GM18507 (cell line): ENCODE measurements at places on chromosomes 5 and 9.
A peak's percentile ranks its signal among the peaks of the same experiment; 100 is the strongest.

DNA sequence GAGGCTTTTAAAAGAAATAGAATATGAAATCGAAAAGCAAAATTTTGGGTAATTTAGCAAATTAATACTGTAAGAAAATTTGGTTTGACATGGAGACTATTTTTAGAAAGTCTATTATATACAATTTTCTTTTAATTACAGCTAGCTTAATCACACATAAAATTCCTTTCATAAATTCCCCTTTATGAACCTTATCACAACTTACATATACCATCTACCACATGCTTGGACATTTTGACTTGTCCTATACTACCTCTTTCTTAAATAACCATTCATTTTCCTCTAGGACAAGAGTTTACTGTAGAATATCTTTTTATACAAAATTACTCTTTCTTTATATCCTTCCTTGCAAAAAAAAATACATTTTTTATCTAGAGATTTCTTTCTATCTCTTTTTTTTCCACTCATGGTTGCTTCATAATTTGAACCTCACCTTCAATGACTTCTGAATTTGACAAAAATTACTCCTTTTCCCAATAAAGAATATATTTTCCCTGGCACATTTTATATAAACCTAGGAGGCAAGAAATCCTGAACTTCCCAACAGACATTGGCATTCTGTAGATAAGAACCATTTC, 34.0 kb upstream of the SYK start:
- DNase-seq, result no peak

GRCh38 chr9:22065431-22066200, 56.5 kb upstream of the CDKN2B start:
- DNase-seq, result no peak

- no peak for DNase-seq
Observed at GRCh38 chr5:160133071-160133917, 14.0 kb upstream of the PWWP2A start.

DNA sequence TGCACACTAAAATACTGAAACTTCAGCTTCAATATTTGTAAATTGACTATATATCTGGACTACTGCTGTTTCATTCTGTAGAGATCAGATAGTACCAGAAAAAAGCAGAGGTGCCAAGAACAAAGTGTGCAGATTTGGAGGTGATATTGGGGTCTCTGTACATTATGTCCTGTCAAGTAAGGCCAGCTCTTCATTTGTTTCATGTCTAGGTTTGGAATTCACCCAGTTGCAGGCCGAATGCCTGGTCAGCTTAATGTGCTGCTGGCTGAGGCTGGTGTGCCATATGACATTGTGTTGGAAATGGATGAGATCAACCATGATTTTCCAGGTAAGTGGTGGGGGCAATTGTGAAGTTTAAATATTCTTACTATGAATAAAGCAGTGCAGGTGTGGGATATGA, 96.9 kb downstream of the NNT start:
- DNase-seq, result no peak

DNA sequence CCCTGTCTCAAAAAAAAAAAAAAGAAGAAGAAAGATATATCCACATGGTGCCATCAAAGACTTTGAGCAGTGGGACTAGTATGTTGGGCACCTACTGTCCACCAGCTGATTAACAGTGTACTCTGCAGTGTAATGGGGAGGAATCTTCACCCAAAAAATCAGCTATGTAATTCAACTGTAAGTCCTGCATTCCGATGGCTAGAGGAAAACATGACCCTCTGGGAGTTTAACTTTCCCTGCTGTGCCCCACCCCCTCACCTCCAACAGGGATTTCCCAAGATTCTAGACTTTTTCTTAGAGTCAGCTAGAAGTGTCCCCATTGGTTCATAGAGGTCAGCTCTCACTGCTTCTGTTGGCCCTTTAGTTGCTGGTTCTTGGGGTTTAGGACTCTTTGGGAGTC, 221.2 kb upstream of the CLINT1 start:
- no peak for DNase-seq

DNA sequence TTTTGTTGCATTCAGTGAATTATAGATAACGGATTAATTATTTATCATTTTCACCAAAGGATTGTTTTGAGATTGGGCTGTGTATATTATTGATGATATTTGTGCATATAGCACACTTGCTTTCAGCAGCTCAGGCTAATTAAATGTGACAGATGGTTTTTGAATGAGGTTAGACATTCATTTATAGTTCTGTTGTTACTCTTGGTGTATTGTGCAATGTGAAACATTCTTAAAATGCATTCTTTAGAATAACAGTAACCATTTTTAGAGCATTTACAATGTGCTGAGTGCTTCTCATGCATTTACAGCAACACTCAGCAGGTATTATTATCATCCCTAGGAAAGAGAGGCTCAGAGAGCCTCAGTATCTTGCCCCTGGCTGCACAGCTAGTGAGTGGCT, 23.8 kb downstream of the NANS start:
- DNase-seq, result no peak

- DNase-seq, result no peak
Observed at GRCh38 chr5:111929867-111930266, 172.9 kb upstream of the NREP start.

DNA sequence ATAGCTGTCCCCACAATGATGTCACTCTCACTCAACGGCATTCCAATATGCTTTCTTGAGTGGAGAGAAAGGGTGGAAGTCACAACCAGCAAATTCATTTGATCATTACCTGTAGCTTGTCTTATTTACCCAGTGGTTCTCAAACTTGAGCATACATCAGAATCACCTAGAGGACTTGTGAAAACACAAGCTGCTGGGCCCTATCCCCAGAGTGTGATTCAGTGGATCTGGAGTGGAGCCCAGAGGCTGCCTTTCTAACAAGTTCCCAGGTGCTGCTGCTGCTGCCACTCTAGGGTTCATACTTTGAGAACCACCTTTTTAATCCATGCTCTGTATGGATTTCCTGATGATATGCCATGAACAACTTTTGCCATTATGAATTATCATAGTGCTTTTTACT, 94.7 kb downstream of the KLHL3 start:
- DNase-seq, result no peak

DNA sequence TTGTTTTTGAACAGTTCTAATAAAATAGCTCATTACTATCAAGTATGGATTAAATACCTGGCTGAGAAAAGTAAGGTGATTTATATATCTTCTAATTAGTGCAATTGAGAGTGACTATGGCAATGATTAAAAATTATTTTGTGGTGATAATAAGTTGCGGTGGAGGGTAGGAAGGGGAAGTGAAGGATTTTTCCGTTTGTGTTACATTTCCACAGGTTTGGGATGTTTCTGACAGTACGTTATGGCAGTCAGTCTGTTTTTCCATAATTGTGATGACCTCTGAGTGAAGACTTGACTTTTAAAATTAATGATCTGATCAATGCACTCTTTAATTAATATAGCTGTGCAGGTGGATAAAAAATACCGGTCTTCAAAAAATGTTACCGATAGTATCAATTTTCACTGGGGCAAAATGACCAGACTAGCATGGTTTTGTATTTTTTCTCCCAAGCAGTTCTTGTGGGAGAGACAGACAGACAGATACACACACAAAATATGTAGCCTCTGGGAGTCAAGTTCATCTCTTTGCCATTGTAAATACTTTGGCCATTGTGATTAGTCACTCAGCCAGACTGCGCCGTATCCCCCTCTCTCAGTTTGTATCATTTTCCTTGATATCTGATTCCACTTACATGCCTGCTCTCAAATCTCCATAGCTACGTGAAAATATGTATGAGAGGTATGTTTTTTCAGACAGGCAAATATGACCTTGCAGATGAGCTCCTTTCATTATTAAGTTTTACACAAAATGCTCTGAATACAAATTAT, 60.2 kb downstream of the ARHGAP26 start:
- no peak for DNase-seq

DNA sequence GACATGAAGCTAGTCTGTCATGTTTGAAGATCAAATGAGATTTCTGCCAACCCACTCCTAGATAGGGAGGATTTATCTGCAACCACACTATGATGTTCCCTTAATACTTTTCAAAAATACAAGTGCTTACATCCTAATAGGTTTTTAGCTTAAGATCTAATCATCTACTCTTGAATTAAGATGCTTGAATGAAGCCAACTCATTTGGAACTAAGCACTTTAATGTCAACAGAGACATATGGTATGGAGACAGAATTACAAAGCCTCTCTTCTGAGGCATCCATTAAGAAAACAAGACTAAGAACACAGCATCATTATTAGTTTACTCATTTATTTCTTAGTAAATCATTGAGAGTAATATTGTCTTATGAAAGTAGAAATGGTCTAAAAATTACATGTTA, 139.3 kb upstream of the NFIB start:
- no peak for DNase-seq

GRCh38 chr5:66620711-66621110, 24.5 kb downstream of the MAST4 start:
- no peak for DNase-seq

DNA sequence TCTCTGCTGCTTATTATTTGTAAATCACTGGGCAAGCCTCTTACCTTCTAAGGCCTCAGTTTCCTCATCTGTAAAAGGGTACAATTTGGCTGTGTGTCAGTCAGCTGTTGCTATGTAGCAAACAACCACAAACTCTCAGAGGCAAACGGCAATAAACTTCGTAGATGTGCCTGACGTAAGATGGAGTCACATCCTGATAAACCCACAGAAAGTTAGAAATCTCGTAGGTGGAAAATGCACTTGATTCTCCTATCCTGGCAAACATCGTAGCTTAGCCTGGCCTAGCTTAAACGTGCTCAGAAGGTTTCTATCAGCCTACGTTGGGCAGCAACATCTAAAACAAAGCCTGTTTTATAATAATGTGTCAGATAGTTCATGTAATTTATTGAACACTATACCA, 35.0 kb upstream of the UNC5A start:
- no peak for DNase-seq

GRCh38 chr9:121331992-121332685, 37.9 kb downstream of the STOM start:
- no peak for DNase-seq

DNA sequence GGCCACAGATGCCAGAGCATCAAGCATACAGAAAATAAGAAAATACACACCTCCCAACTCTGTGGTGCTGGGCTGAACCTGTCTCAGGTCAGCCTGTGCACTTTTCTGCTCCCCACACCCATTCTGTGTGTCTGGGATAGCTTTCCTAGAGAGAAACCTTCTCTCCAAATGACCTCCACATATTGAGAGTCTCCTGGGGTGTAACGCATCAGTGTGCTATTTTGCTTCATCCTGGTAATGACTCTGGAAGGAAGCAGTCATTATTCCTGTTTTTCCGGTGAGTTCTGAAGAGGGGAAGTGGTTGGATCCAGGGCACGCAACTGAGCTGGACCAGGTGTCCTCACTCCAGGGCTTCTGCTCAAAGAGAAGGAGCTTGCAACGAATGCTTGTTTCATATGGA, 73.2 kb upstream of the SH3PXD2B start:
- no peak for DNase-seq

- DNase-seq, result no peak
Observed at GRCh38 chr5:170756691-170757090, 26.8 kb upstream of the GABRP start.

- peak; percentile 50 for DNase-seq
Observed at GRCh38 chr5:68070591-68071281, 144.8 kb upstream of the PIK3R1 start.

- no peak for DNase-seq
Observed at GRCh38 chr9:20754556-20754955, 70.5 kb downstream of the FOCAD start.

GRCh38 chr5:113487781-113488644, at the start of gene MCC:
MCC (minus strand) TSS chr5:113488453.
- no peak for DNase-seq

- DNase-seq, result no peak
Observed at GRCh38 chr5:81925981-81926380, 45.8 kb upstream of the ATG10 start.

DNA sequence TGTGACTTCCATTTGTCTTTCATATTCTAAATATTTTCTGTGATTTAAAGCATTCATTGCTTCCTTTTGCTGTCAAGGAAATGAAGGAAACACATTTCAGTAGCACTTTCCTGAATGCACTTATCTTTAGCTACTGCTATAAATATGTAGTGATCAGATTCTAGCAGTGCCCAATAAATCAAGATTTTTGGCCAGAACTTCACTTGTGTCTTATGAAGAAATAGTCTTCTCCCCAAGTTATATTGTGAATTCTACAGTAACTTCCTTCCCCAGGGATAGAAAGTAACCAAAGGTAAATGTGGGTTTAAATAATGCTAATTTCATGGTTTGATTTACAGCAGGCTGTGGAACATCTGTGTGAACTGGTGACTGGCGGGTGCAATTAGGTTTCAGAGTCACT, 77.9 kb downstream of the DMRT2 start:
- DNase-seq, result no peak

GRCh38 chr9:28439688-28440087, 866.4 kb upstream of the C9orf72 start:
- DNase-seq, result no peak

DNA sequence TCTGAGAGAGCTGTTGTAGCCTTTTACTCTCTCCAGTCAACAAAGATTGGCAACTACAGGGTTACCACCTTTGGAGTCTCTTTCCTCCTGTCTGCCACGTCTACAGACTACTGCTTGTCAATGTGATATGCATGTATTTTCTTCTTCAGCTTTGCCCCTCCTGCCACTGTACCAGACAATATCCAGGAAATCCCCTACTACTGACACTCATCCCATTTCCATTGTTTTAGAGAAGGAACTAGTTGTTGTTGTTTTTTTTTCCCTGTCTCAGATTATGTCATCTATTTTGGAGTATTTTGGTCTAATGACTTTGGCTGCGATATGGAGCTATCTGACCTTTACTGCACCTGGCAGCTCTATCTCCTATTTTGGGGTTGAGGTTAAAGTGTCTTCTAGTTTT, 50.1 kb upstream of the MACIR start:
- no peak for DNase-seq

DNA sequence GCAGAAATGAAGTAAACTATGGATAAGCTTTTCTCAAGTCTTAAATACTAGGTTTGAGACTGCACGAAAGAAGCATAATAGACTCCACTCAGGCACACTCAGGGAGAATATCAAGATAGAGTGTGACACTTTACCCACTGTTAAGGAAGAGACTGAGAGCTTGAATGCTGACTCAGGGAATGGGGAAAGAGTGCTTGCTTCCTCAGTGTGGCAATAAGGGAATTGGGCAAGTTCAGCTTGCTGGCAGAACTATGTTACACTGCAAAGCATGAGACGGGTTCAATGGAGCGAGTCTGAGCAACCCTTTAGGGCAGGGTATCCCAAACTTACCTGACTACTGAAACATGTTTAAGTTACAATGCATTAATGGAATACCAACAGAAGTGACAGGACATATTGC, 237.7 kb upstream of the MEF2C start:
- no peak for DNase-seq

DNA sequence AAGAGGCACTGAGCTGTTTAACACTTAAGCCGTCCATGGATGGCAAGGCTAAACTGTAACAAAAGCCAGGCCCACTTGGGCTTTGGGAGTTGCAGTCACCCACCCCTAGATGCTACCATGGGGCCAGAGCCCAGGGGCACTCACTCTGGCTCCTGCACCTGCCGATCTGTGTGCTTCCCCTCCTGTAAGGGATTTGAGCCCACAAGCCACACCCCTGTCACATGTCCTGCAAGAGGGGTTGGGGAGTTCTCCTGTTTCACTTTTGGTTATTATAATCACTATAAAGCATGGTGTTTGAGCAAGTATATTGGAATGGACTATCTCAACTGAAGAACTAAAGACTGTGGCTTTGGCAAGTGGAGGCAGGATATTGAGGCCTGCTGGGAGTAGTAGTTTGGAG, 14.0 kb upstream of the GPR151 start:
- DNase-seq, result no peak
